ENCODE measurements at places on chromosomes 3 and 15. TPM values are rescaled to one million over a fixed set of nuclear protein-coding genes. Genes with fewer than 3 reads are reported as not detected.

GPR171 gene
- 75.3 TPM for total RNA-seq

TRIM71 gene
- 0.25 TPM for total RNA-seq

GPR176 gene
- 0.19 TPM for total RNA-seq

ACSBG1 gene
- total RNA-seq = not detected

TMEM108 gene
- not detected for total RNA-seq
